ENCODE measurements at places on chromosomes 16 and 17. TPM values are rescaled to one million over a fixed set of nuclear protein-coding genes. Genes with fewer than 3 reads are reported as not detected.

- no peaks in the 10 kb centered on the region for H3K36me3 ChIP-seq
- peaks cover 18% of the 10 kb centered on the region for H3K4me1 ChIP-seq
- peak overlapping the region; percentile 40 for H3K4me3 ChIP-seq
- peak; percentile 55 for DNase-seq
Observed at GRCh38 chr16:87806641-87807546, 41.1 kb upstream of the KLHDC4 start.

Gene SP6
- 4.7 TPM for total RNA-seq

- no peak overlapping the region for H3K27ac ChIP-seq
- H3K4me1 ChIP-seq, result peaks cover 4% of the 10 kb centered on the region
- no peak for DNase-seq
- no peaks in the 10 kb centered on the region for H3K36me3 ChIP-seq
Observed at GRCh38 chr16:27284865-27285675, 16.5 kb upstream of the NSMCE1 start.

DNA sequence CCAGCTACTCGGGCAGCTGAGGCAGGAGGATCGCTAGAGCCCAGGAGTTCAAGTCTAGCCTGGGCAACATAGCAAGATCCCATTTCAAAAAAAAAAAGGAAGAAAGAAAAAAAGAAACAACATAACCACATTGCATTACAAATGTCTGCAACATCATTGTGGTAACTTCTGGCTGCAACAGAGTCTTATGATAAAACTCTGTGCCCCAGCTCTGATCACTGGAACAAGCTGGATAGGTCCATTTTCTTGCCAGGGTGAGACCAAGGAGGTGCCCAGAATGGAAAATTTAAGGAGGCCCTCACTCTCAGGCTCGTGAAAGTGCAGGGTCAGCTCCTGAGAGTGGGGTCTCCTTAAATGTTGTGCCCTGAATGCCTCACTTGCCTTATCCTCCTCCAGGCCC lies 37.8 kb upstream of the KDM8 start:
- no peak overlapping the region for H3K27ac ChIP-seq
- no peak for DNase-seq
- no peaks in the 10 kb centered on the region for H3K4me1 ChIP-seq
- no peaks in the 10 kb centered on the region for H3K36me3 ChIP-seq
- H3K4me3 ChIP-seq, result no peak overlapping the region
- H3K27me3 ChIP-seq, result peaks cover 5% of the 10 kb centered on the region

DNA sequence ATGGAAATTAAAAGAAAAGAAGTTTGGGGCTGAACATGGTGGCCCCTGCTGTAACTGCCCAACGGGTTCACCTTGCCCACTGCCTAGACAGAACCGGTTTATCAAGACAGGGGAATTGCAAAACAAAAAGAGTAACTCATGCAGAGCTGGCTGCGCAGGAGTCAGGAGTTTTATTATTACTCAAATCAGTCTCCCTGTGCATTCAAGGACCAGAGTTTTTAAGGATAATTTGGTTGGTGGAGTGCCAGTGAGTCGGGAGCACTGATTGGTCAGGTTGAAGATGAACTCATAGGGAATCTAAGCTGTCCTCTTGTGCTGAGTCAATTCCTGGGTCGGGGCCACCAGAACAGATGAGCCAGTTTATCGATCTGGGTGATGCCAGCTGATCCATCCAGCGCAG lies 4.4 kb upstream of the SCPEP1 start:
- H3K4me3 ChIP-seq, result no peak overlapping the region
- peaks cover 10% of the 10 kb centered on the region for H3K4me1 ChIP-seq
- no peaks in the 10 kb centered on the region for H3K36me3 ChIP-seq
- H3K27ac ChIP-seq, result no peak overlapping the region
- no peaks in the 10 kb centered on the region for H3K27me3 ChIP-seq

DNA sequence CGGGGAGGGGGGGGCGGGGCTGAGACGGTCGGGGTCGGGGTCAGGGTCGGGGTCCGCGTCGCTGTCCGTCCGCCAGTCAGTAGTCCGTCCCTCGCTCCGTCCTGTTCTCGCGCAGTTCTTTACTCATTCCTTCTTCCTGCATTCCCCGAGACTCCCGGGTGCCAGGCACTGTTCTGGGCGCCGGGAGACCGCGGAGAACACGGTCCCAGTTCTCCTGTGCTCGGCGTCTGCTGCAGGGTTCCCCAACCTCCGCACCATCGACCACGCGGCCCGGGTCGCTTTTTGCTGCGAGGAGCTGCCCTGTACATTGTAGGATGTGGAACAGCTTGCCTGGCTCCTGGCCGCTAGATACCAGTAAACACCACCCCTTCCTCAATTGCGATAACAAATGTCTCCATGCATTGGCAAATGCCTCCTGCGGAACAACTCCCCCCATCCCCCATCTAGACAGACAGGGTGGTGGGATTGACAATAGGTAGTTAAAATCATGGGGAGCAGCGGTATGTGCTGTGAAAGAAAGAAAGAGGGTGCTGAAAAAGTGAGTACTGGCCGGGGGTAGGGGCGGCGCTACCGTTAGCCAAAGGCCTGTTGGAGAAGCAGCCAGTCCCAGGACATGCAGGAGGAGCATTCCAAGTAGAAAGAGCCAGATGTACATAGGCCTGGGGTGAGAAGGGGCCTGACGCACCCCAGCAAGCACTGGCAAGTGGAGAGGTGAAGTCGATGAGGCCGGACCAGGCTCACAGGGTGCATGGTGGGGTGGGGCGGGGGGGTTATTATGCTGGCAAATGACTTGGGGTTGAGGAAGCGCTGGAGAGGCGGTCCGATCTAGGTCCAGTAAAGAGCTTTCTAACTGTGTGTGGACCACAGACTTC lies 631 bp downstream of the TRAF7 start:
- no peaks in the 10 kb centered on the region for H3K27me3 ChIP-seq
- H3K4me1 ChIP-seq, result peaks cover 86% of the 10 kb centered on the region
- H3K36me3 ChIP-seq, result peaks cover 21% of the 10 kb centered on the region
- peak; percentile 66 for DNase-seq

GRCh38 chr17:44878627-44879221 lies 20.5 kb downstream of the EFTUD2 start:
- H3K27me3 ChIP-seq, result no peaks in the 10 kb centered on the region
- no peak overlapping the region for H3K4me3 ChIP-seq
- H3K4me1 ChIP-seq, result no peaks in the 10 kb centered on the region
- peaks cover 98% of the 10 kb centered on the region for H3K36me3 ChIP-seq
- no peak overlapping the region for H3K27ac ChIP-seq

GRCh38 chr17:49055181-49055927 lies 58.2 kb downstream of the IGF2BP1 start:
- H3K4me3 ChIP-seq, result no peak overlapping the region
- H3K4me1 ChIP-seq, result no peaks in the 10 kb centered on the region
- peaks cover 8% of the 10 kb centered on the region for H3K27me3 ChIP-seq
- DNase-seq, result no peak
- no peaks in the 10 kb centered on the region for H3K36me3 ChIP-seq

- H3K4me3 ChIP-seq, result no peak overlapping the region
- peaks cover 63% of the 10 kb centered on the region for H3K36me3 ChIP-seq
- DNase-seq, result no peak
- peaks cover 83% of the 10 kb centered on the region for H3K4me1 ChIP-seq
- no peak overlapping the region for H3K27ac ChIP-seq
- H3K27me3 ChIP-seq, result no peaks in the 10 kb centered on the region
Observed at GRCh38 chr17:40453881-40454612, 10.8 kb downstream of the IGFBP4 start.

Gene GOSR2
- 55.2 TPM for total RNA-seq

Gene GSDMA
- 0.62 TPM for total RNA-seq
